ENCODE measurements at places on chromosomes 2 and 18.

- DNase-seq, result peak; percentile 74
Measured at GRCh38 chr2:233404222-233404621, 49.9 kb downstream of the DGKD start.

GRCh38 chr18:3605954-3606443 is 156.0 kb downstream of the TGIF1 start:
- peak; percentile 68 for DNase-seq

- no peak for DNase-seq
Measured at GRCh38 chr18:65435534-65435933, 315.3 kb upstream of the CDH7 start.

DNA sequence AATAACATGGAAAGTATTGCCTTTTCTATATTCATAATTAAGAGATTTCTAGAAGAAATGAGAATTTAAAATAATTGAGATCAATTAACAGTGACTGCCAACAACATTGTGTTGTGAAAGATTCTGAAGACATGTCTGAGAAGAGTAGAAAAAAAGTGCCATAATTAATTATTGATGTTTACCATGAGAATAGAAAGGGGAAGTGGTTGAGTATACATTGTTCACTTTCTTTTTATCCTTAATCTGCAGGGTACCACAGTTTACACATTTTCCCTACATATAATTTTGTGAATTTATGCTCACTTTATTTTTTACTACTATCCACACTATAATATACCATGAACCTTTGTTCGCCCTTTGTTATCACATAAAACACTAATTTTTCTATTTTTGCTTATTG is 47.1 kb upstream of the UBE2E3 start:
- DNase-seq, result no peak

GRCh38 chr2:160741815-160742214 is 248.2 kb upstream of the RBMS1 start:
- no peak for DNase-seq

Measured in common myeloid progenitor, CD34-positive (primary cell).